ENCODE measurements at places on chromosomes 4 and X.

- DNase-seq = no peak
Measured at GRCh38 chr4:107050525-107051135, 14.5 kb upstream of the DKK2 start.

DNA sequence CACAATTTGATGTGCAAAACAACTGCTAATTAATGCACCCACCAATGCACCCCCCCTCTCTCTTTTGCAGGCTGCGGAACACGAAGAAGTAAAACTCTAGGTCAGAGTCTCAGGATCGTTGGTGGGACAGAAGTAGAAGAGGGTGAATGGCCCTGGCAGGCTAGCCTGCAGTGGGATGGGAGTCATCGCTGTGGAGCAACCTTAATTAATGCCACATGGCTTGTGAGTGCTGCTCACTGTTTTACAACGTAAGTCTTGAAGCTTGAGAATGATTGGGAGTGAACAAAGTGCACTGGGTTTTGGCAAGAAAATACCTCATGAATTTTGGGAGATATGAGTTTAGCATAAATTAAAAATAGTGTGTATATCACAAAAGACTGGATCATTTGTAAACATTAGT lies 28.9 kb downstream of the TMPRSS11E start:
- DNase-seq = no peak

DNA sequence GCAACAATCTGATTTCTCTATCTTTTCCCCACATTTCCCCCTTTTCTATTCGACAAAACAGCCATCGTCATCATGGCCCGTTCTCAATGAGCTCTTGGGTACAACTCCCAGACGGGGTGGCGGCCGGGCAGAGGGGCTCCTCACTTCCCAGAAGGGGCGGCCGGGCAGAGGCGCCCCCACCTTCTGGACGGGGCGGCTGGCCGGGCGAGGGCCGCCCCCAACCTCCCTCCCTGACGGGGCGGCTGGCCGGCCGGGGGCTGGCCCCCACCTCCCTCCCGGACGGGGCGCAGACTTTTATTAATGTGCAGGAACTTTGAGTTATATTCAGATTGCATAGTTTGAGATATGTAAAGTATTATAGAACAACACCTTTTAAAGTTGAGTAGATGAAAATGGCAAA lies 64.4 kb upstream of the HPGD start:
- no peak for DNase-seq

DNA sequence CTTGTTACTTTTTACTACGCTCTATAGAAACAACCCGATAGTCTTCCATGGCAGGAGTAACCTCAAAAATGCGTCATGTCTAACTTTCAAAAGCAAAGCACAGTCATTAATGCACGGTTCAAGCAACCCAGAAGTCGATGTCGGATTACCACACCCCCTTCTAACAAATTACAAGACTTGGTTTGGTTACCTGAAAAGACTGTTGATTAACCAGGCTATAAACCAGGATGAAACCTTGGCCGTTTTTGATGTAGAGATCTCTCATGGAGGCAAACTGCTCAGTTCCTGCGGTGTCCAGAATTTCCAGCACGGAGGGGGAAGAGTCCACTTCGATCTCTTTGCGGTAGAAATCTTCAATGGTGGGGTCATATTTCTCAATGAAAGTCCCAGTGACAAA lies 2.4 kb downstream of the RAP2C start:
- peak; percentile 5 for DNase-seq

GRCh38 chr4:10701702-10702460 lies 17.3 kb upstream of the CLNK start:
- DNase-seq = no peak

- no peak for DNase-seq
Measured at GRCh38 chrX:154795016-154795415, 10.3 kb downstream of the MPP1 start.

- DNase-seq = no peak
Measured at GRCh38 chr4:945274-946102, 13.2 kb downstream of the TMEM175 start.

DNA sequence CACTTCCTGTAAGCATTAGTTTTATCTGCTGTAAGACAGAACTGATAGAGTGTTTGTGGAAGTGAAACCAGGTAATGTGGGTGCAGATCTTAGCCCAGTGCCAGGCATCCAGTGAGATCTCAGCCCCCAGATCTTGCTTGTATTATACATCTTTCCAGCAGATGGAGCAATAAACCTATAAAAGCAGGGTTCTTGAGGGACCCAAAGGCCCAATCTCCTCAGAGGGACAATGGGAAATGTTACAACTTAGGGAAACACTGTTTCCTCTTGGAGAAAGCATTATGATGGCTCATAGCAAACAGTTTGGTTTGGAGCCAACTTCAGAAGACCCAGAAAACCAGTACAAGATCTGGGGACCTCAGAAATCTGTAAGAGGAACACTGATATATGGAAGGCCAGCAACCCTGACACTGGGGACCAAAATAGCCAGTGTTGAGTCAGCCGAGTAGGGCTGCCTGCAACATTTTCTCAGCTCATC lies 206.3 kb downstream of the SLC7A11 start:
- no peak for DNase-seq

- no peak for DNase-seq
Measured at GRCh38 chrX:21702725-21703124, 44.6 kb upstream of the KLHL34 start.

DNA sequence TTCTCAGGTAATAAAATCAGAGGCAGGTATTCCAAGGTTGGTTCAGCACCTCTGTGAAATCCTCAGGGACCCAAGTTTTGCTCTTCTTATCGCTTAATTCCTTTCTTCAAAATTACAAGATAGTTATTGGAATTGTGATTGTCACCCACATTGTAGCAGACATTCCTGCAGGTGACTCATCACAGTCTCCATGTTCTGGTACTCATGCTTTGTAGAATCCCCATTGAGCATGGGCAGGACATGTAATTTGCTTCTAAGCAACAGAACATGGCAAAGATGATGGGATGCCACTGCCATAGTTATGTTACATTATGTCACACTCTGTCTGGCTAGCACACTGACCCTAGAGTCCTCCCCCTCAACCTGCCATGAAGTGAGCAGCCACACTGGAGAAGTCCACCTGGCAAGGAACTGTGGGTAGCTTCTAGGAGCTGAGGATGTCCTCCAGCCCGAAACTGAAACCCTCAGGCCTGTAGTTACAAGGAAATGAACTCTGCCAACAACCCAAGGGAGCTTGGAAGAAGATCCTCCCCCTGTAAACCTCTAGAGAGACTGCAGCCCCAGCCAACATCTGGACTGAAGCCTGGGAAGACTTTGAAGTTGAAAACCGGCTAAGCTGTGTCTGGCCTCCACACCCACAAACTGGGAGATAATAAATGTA lies 58.3 kb upstream of the GUCY1A1 start:
- no peak for DNase-seq

DNA sequence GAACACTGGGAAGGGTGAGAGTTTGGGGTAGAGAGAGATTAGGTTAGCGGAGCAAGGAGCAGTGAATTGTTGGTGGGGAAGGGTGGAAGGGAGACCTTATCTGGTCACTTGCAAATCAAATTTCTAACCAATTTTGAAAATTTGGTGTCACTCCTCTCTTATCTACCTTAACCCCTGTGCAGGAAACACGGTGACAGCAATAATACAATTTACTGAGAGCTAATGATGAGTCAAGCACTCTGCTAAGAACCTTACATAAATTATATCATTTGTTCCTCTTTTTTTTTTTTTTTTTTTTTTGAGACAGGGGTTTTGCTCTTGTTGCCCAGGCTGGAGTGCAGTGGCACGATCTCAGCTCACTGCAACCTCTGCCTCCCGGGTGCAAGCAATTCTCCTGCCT lies 116.4 kb downstream of the C4orf51 start:
- no peak for DNase-seq

- no peak for DNase-seq
Measured at GRCh38 chrX:48751343-48751742, 10.2 kb upstream of the GLOD5 start.

DNA sequence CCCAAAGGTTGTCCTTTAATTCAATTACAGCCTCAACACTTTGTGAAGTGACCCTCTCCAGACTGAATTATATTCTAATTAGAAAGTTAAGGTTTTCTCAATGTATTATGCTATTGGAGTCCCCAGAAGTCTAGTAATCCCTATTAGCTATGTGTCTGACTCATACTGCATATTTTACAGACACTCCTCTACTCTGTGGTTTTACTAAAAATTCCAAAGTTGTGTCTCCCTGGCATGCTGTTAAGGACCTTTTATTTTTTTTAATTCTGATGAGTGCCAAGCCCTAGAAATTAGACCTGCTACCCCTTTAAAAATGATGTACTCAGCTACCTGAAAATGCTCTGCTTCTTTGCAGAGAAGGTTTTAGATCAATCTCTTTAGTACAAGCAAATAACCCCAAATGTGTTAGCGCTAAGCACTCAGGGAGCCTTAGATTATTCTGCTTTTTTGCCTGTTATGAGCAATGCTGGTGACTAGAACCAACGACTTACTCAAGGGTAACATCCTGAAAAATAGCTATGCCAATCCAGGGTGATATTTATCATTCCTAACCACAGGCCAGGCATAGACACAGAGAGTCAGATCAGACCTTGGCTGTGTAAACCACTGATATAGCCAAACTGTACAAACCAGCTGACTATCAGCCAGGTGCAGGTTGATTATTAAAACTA lies 26.1 kb upstream of the CXCL13 start:
- no peak for DNase-seq

- no peak for DNase-seq
Measured at GRCh38 chr4:66465111-66465510, 794.8 kb upstream of the EPHA5 start.

GRCh38 chrX:31349515-31349914 lies 277.7 kb upstream of the FTHL17 start:
- DNase-seq = no peak

GRCh38 chr4:26073886-26074560 lies 160.0 kb downstream of the SMIM20 start:
- no peak for DNase-seq

- peak; percentile 23 for DNase-seq
Measured at GRCh38 chrX:66046612-66047235, 6.8 kb upstream of the VSIG4 start.

DNA sequence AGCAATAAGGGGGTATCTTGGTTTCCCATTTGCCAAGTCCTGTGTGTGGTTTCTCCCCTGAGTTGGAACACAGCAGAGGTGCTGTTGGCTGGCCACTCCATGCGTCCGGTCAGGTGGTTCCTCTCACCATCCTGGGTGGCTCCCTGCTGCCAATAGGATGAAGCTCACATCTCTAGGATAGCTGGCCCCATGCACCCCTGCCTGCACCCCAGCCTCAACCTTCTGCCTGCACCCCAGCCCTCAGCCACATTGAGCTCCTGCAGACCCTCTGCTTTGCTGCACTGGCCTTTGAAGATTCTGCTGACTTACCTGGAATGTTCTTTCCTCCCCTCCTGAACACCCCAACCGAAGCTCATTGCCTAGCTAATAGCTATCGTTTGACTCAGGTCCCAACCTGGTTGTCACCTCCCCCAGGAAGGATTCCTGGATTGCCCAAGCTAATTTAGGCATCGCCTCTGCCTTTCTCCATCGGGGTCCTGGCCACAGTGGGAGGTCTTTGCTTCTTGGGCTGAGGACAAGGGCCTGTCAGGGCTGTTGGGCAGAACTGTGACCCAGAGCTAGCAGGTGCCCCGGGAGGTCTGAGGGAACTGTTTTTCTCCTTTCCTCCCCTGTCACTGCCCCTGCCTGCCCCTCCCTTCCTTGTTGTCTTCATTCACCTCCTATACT lies 36.6 kb upstream of the GRPEL1 start:
- DNase-seq = no peak

- no peak for DNase-seq
Measured at GRCh38 chr4:131006388-131006787, 1910.4 kb downstream of the C4orf33 start.

DNA sequence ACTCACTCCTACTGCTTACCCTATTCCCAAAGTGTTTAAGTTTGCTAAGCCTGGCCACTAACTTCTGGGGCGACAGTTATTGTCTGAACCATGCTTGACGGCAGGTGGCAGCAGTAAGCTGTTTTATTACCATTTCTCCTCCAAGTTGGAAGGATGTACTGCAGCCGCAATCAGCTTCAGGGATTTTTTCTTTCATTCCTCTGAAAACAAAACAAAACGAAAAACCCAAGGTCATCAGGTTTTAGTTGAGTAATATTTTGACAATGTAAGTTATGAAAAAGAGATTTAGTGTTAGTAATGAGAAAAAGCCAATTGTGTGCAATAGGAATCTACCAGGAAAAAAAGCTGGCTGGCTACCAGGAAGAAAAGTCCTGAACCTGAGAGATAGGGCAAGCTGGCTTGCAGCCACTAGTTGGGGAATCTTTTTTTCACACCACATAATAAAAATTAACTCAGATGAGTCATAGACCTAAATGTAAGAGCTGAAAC lies 13.2 kb upstream of the RAB9B start:
- DNase-seq = peak; percentile 22

DNA sequence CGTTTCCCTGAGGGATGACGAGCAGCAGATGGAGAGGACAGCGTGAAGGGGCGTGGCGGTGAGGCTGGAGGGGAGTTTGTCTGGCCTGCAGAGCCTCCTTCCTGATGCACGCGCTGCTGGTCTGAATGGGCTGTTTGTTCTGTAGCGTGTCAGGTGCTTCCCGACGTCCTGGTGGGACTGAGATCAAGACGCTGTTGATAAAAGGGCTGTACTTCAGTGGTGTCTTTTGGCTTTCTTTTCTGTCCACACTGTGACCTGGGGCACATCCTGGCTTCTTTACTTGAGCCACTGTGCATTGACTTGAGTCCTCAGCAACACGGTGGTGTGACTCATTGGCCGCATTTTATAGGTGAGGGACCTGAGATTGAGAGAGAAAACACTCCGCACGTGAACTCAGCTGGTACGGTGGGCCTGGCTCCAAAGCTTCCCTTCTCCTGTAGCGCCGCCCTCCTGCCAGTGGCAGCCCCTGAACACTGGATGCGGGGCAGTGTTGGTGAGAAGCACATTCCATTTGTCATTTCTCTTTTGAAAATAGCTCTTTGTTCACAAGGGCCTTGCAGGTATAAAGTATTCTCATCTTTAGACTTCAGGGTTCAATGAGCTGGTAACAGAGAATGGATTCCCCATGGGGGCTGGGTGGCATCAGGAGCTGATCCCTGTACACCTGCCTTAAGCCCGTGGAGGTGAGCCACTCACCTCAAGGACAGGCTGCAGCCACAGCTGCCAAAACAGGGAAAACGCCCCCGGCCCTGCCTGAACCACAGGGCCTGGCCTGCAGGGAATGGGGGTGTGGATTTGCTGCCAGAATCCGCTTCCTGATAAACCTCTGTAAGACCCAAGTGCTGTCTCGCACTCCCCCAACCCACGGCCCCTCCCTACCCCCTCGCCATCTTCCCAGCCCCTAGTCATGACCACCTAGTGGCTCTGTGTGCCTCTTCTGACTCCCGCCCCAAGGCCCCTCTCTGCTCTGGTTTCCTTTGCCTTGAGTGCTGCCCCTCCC lies 29.2 kb downstream of the NSG1 start:
- DNase-seq = no peak

GRCh38 chrX:11341274-11342201 lies 48.3 kb downstream of the AMELX start:
- no peak for DNase-seq

GRCh38 chr4:54446581-54446980 lies 211.2 kb upstream of the KIT start:
- no peak for DNase-seq

DNA sequence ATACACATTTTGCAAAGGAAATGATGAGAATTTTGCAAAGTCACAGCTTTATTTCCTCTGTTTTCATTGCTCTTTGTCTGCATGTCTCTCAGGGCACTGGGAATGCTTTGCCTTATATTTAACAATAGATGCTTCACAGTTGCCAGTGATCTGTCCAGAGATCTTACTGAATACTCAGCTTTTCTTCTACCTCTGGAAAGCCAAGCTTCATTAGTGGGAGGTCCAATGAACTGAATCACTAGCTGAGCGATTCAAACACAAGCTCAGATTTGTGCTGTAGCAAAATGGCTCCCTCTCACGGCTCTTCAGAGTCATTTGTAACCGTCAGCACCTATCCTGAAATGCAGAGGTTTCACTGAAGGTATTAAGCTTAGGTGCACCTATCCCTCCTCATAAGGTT lies 138.9 kb downstream of the DCLK2 start:
- DNase-seq = no peak

Measured in CD4-positive, alpha-beta T cell treated with Interleukin-6 at 100 ng/mL for 8 hours (primary cell).